ENCODE measurements at places on chromosomes 12 and 14.

DNA sequence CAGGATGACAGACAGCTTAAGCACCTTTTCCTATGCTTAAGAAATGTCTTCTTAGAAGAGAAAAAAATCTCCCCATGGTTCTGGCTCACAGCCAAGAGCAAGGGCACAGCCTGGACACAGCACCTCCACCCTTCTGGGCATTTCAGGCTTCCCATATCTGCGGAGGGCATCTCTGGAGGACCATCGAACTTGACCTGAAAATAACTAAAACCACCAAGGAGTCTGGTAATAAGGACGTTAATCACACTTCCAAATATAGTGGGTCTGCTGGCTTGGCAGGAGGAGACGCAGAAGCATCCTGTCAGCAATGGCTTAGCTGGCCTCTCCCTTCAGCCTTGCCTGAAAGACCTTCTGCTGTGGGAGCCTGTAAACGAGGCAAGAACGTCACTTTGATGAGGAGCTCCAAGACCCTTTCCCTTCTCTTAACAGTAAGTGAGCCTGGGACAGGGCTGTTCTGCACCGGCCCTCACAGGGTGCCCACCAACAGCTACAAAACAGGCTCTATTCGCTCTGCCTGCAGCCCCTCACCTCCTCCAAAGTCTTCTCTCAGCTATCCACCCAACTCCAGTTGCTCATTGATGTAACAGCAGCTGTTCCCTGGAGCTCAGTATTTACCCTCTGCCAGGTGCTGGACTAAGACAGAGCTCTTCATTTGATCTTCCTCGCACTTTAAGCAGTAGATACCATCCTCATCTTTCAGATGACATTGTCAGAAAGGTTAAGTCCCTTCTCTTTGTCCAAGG is 13.2 kb downstream of the SETD3 start:
- H3K4me3 ChIP-seq, result no peak overlapping the region
- H3K4me1 ChIP-seq, result peaks cover 6% of the 10 kb centered on the region
- no peaks in the 10 kb centered on the region for H3K27me3 ChIP-seq
- H3K36me3 ChIP-seq, result no peaks in the 10 kb centered on the region
- no peak for DNase-seq

- no peaks in the 10 kb centered on the region for H3K27me3 ChIP-seq
- no peak overlapping the region for H3K4me3 ChIP-seq
- no peaks in the 10 kb centered on the region for H3K36me3 ChIP-seq
- no peak for DNase-seq
Observed at GRCh38 chr12:49907352-49907751, 3.7 kb upstream of the FAIM2 start.

GRCh38 chr12:8871068-8871467 is 43.2 kb upstream of the PHC1 start:
- no peaks in the 10 kb centered on the region for H3K36me3 ChIP-seq
- H3K4me1 ChIP-seq, result peaks cover 4% of the 10 kb centered on the region
- no peak for DNase-seq

DNA sequence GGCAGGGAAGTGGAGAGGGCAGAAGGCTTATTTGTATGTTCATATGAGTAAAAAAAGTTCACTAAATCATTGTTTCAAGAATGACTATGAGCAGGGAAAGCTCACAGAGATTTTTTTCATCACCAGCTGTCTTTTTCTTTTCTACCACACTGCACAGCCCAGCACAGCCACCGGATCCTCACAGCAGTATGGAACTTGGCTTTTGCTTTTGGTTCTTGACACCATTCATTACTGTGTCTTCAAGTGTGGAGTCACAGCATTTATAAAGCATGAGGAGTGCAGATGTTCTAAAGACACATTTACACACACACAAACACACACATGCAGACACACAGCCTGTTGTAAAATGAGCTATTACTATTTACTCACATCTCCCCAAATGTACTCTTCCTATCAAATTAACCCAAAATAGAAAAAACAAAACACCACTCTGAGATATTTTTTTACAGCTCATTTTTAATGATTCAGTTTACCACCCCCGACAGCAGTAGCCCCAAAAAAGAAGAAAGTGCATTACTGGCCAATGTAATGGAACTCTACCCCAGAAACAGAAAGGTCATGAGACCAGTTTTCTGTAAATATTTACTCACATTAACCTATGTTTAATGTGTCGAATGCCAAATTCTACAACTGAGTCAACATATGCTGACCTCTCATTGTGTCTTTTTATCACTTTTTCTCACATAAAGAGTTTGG is 60.5 kb downstream of the BTG1 start:
- no peak for DNase-seq
- no peak overlapping the region for H3K4me3 ChIP-seq
- no peak overlapping the region for H3K27ac ChIP-seq
- no peaks in the 10 kb centered on the region for H3K4me1 ChIP-seq

DNA sequence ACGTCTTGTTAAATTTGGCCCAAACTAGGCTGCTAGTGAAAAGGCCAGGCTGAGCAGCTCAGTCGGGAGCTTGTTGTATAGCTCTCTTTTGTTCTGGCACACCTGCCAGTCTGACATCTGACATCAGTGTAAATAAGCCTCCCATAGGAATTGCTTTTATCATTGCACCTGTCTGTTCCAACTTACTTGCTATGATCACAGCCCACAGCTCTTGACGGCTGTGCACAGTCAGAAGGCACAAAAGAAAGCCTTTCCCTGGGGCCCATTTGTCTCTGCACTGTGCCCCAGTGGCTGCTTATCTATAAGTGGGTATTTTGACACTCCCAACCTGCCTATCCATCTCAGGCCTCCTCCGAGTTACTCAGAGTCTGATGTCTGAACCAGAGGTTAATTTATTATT is 324.5 kb downstream of the NUAK1 start:
- no peak for DNase-seq
- H3K27ac ChIP-seq, result no peak overlapping the region
- peaks cover 4% of the 10 kb centered on the region for H3K4me1 ChIP-seq

- no peak overlapping the region for H3K27ac ChIP-seq
- H3K4me1 ChIP-seq, result peaks cover 35% of the 10 kb centered on the region
- no peak for DNase-seq
- peaks cover 34% of the 10 kb centered on the region for H3K27me3 ChIP-seq
Observed at GRCh38 chr12:130711756-130712155, 4.3 kb downstream of the RIMBP2 start.
